ENCODE measurements at places on chromosomes 5 and 9.

GRCh38 chr9:37390759-37391158 lies 31.7 kb upstream of the GRHPR start:
- DNase-seq, result peak; percentile 15

DNA sequence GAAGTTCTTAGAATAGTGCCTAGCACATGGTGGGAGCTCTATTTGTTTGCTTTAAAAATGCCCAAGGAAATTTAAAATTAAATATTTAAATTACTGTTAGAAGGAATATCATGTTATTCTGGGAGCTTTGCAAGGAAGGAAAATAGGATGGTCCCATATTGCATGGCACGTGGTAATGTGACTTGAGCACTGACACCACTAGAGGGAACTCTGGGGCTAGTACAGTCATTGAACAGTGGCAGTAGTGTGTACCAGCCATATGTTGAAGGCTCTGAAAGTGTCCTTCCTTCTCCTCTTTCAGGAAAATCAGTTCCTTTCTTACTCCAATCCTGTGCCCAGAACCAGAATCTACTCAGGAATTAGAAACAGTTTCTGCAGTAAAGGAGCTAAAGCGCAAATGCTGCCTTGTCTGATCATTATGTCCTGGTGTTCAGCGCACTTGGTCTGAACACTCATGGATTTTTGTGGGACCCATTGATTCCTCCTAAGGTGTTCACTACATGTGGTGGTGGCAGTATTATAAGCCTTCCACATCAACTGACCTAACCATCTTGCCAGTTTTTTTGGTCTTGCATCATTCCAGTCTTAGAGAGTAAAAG lies 54.1 kb downstream of the GDA start:
- DNase-seq, result no peak

DNA sequence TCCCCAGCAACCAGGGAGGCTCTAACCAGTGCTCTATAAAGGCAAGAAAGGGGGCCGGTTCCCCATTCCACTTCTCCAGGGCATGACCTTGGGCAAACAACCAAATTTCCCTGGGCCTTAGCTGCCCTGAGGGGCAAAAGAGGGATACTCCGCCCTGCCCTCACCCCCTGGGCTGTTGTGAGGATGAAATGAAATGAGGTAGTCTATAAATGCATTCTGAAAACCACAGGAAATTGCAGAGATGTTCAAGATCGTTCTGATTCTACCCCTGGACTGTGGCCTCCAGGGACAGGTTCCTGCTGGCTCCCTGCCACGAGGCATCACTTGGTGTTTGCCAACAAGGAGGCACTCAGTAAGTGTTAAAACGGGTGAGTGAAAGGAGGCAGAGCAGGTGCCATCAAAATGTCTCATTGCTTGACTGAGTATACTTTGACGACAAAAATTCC lies 5.7 kb downstream of the RAPGEF1 start:
- DNase-seq, result peak; percentile 55

- DNase-seq, result no peak
These were observed 101.5 kb downstream of the ARHGEF28 start for GRCh38 chr5:73727470-73727869.

- DNase-seq, result no peak
These were observed 45.2 kb upstream of the IL6ST start for GRCh38 chr5:56039985-56040384.

GRCh38 chr9:87684627-87685219 lies 41.2 kb upstream of the CTSL start:
- no peak for DNase-seq

DNA sequence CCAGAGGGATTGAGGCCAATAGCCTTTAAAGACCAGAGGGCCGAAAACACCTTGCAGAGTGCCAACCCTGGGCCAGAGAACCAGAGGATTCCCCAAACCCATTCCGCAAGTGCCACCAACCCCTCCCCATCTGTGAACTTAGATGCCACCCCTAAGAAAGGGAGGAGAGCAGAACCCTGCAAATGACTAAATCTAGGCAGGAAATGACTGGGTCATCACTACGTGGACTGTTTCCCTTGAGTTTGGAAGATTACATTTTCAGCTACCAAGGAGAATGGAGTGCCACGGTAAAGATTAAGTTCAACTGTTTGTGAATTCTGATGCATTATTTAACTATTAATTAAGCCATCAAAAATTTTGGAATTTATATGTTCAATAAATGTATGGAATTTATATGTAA lies 142.8 kb downstream of the ENC1 start:
- no peak for DNase-seq
